ENCODE measurements at places on chromosomes 11 and 22. TPM values are rescaled to one million over a fixed set of nuclear protein-coding genes. Genes with fewer than 3 reads are reported as not detected.
A peak's percentile ranks its signal among the peaks of the same experiment; 100 is the strongest.

DNA sequence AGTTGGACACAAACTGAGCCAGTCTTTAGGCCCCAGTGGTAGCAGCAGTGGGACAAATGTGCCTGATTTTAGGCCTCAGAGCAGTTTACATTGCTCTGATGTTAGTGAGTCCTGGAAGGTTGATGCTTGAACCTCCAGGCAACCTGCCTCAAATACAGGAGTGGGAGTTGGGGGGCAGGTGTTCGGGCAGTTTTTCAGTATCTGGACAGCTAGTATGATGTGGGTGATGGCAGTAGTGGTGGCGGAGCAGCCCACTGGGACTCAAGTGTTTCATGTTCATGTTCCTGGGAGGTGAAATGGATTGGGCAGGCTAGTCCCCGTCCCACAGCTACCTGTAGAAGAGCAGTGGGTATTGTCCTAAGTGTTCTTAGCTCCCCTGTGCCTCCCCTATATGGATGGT, 857.8 kb downstream of the JRKL start:
- H3K4me3 ChIP-seq: no peak overlapping the region
- H3K27ac ChIP-seq: no peak overlapping the region
- no peaks in the 10 kb centered on the region for H3K4me1 ChIP-seq
- no peaks in the 10 kb centered on the region for H3K36me3 ChIP-seq

DNA sequence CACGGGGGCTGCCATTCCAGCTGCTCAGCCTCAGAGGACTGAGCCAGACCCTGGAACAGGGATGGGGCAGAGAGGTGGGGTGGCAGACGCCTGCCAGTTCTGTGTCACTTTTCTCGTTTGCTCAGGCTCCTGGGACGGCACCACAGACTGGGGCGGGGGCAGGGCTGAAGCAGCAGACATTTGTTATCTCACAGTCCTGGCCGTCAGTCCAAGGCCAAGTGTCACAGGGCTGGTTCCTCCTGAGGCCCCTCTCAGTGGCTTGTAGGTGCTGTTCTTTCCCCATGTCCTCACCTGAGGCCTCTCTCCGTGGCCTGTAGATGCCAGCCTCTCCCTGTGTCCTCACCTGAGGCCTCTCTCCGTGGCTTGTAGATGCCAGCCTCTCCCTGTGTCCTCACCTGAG, 24.7 kb downstream of the TPCN2 start:
- DNase-seq: no peak
- H3K4me3 ChIP-seq: no peak overlapping the region
- H3K36me3 ChIP-seq: peaks cover 3% of the 10 kb centered on the region
- no peak overlapping the region for H3K27ac ChIP-seq
- no peaks in the 10 kb centered on the region for H3K27me3 ChIP-seq

GRCh38 chr11:70906101-70906500, 346.3 kb downstream of the SHANK2 start:
- H3K4me1 ChIP-seq: no peaks in the 10 kb centered on the region
- no peak for DNase-seq
- no peaks in the 10 kb centered on the region for H3K36me3 ChIP-seq
- no peak overlapping the region for H3K4me3 ChIP-seq

The ANAPC15 gene
- 79.6 TPM for total RNA-seq

DNA sequence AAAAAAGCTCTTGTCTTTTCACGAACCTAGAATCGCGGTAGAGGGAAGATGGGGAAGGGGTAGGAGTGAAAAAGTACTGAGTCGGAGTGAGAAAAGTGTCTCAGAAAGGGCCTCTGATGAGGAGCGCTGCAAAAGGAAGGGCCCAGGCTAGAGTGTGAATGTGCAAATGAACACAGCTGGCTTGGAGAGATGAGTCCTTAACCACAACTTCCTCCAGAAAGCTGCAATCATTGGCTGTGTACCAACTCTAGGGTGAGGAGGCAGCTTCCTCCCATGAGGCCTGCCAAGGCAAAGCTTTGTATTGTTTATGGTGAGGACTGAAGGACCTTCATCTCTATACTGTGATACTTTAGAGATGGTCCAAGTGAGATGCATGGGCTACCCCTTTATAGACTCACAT, 566.9 kb upstream of the ANO5 start:
- H3K27ac ChIP-seq: no peak overlapping the region
- no peaks in the 10 kb centered on the region for H3K27me3 ChIP-seq
- peaks cover 4% of the 10 kb centered on the region for H3K4me1 ChIP-seq
- no peak overlapping the region for H3K4me3 ChIP-seq
- H3K36me3 ChIP-seq: no peaks in the 10 kb centered on the region
- DNase-seq: peak; percentile 5

The IRAG1 gene
- total RNA-seq: not detected
